CD4-positive, alpha-beta T cell treated with Interleukin-6 at 100 ng/mL for 8 hours (primary cell): ENCODE measurements at places on chromosomes 4 and X.

- DNase-seq = no peak
Measured at GRCh38 chr4:27350161-27350560, 489.5 kb downstream of the STIM2 start.

- DNase-seq = no peak
Measured at GRCh38 chr4:140680686-140681085, 75.5 kb downstream of the TBC1D9 start.

- DNase-seq = no peak
Measured at GRCh38 chr4:82799006-82799881, 648 bp upstream of the SCD5 start.

GRCh38 chr4:122044501-122044900 lies 92.6 kb upstream of the TRPC3 start:
- no peak for DNase-seq

DNA sequence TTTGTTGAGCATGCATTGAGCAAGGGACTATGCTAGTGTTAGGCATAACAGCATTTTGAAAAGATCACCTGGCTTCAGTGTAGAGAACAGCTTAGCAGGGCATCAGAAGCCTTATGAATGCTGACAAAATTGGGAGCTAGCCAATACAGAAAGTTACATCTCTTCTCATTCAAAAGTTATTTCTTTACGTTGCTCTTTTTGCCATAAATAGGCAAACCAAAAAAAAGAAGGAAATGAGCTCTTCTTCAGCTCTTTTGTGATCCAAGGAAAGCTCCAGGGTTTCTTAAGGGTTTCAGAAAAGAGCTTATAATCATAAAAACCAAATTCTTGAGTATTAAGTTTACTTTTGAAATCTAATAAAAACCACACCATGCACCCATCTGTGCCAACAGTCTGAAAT lies 35.2 kb upstream of the LNX1 start:
- no peak for DNase-seq

DNA sequence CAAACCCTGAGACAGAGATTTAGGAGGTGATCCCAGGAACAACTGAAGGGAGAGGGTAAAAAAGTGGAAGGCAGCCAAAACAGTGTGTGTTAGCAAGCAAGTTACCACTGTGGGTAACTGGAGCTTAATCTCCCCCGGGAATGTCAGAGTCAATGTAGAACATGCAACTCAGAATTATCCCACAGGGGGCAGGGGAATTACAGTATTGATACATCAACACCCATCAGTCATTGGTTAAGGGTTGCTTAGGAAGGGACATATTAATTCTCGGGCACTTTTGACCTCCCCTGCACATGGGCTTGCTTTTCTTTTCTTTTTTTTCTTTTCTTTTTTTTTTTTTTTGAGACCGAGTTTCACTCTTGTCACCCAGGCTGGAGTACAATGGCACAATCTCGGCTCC lies 29.3 kb downstream of the CXorf58 start:
- no peak for DNase-seq

DNA sequence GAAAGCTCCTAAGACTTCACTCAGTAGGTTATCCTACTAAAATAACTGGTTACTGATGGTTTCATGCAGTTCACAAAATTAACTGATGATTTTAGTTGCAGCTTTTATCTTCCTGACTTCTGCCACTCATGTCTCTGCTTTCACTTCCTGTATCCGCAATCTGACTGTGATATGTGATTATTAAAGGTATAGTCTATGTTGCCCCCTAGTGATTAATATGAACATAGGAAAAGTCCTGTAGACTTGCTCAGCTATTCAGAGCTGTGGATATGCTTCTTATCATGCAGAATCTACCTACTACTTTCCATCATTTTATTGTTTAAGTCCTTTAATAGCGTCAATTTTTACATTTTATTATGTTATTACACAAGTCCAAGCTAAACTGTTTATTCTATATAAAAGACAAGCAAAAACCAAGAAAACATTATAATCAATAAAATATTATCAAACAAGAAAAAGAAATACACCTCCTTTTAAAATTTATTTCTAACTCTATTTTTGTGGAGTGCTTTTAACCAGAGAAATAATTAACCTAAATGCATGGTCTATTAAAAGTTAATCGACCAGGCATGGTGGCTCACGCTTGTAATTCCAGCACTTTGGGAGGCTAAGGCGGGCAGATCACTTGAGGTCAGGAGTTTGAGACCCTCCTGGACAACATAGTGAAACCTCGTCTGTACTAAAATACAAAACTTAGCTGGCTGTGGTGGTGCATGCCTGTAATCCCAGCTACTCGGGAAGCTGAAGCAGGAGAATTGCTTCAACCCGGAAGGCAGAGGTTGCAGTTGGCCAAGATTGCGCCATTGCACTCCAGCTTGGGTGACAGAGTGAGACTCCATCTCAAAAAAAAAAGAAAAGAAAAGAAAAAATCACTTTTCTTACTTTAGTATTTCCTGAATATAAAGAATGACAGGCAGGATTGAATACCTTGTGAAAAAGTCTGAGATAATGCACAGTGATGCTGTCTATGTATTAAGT lies 40.4 kb upstream of the TLR2 start:
- peak; percentile 55 for DNase-seq

- DNase-seq = no peak
Measured at GRCh38 chrX:123905332-123905731, 45.5 kb downstream of the XIAP start.

- DNase-seq = peak; percentile 48
Measured at GRCh38 chrX:78333521-78333920, 6.1 kb upstream of the CYSLTR1 start.

GRCh38 chrX:69153060-69153730 lies 12.1 kb downstream of the PJA1 start:
- DNase-seq = no peak

GRCh38 chrX:101210630-101211029 lies 9.0 kb upstream of the DRP2 start:
- no peak for DNase-seq

DNA sequence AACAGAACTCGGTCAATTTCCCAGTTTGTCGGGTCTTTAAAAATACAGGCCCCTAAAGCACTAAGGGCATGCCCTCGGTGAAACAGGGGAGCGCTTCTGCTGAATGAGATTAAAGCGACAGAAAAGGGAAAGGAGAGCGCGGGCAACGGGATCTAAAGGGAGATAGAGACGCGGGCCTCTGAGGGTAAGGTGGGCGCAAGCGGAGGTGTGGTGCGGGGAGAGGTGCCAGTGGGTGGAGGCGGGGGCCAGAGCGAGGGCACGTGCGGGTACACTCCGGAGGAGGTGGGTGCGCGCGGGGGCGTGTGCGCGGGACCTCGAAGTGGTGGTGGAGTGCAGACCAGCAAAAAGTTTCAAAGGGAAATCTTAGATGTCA lies 787 bp upstream of the TET2 start:
- DNase-seq = peak; percentile 14

GRCh38 chr4:85728464-85728863 lies 253.5 kb downstream of the ARHGAP24 start:
- no peak for DNase-seq

DNA sequence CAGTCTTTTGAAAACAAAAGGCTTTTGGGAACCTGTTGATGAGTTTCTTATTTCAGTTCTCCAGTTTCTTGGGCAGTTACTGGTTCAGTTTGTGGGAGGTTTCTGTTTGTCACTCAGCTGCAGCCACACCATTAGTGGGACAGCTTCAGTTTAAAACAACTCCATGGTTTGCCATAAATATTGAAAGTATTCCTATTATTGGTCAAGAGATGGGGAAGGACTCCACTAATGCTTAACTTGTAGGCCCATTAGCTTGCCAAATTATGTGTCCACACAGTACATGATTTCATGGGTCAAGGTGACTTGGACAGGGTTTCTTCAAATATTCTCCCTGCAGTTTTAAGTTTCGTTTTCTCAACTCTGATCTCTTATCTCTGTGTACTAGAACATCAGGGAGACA lies 15.5 kb upstream of the ASIC5 start:
- DNase-seq = no peak

DNA sequence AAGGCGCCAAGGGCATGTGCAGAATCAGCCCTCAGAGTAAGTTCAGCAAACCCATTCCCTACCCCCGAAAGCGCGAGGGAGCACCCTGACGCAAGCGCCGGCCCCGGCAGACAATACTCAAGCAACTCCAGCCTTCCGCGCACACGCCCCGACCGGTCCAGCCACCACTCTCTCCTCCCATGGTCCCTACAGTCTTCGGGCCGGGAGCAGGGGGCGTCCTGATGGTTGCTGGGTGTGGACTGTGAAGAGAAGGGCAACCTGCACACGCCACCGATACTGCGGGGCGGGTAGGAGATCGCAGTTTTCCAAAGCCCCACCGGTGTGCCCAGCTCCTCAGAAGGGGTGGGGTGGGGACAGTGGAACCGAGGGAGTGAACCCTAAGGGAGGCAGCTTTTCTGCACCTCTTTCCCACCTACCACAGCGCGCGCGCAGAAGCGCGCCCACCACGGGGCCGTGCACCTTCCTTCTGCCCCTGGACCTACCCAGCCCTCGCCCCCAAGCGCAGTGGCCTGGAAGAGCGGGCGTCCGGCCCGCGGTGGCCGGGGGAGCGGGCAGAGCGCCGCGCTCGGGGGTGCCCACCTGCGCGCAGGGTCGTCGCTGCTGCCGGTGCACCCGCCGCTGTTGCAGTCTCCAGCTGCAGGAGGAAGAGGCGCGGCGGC lies 650.2 kb upstream of the DIPK2B start:
- DNase-seq = no peak

DNA sequence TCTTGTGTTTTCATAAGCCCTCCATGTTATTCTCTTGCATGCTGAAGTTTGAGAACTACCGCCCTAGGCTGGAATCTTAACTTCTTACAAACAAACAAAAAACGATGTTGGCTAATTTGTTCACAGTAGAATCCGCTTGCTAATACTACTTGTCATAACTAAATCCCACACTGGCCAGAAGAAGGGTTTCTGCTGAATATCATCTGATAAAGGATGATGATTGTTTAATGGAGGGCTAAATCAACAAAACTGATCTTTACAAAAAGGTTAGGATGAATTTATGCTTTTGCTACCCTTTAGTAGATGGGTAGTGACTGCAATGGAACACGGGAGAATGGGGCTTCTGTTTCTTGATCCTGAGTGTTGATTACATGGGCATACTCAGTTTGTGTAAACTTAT lies 42.3 kb downstream of the SPATA4 start:
- DNase-seq = no peak

- DNase-seq = no peak
Measured at GRCh38 chr4:91127831-91128230, 1000.6 kb downstream of the CCSER1 start.

- no peak for DNase-seq
Measured at GRCh38 chrX:34332334-34332733, 200.2 kb upstream of the FAM47A start.

DNA sequence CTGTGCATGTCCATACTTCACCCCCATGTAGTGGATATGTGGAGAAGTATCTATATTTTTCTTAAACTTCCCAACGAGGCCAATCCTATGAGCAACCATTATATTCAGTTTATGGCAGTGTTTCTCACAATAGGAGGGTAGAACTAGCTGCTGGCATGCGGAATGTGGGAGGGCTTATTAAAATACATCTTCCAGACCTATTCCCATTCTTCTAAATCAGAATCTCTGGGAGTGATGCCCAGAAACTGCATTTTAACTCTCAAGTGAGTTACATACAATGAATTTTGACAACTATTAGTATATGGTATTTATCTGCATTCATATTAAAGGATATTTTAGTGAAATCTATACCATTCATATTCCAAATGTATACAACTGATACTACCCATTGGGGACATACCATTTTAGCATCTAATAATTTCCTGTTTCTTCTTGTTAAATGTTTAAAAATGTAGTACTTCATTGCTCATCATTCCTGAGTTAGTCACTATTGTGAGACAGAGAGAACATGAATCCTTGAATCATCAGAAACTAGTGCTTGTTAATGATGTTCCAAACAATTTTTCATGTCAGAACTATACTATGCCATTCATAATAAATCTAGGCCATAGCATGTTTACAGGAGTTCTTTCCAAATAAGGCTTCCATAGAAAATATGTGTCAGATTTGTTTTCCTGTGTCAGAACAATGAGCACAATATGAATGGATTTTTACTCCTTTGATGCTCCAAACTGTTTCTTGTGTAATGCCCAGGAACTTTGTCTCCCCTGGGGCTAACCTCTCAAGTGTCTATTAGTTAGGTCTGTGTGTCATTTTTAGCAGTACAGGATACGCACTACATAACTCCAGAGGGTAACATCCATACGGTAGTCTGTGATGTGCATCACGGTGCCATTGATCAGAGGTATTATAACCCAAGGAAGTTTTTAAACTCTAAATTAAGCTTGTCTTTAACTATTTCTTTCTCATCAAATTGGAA lies 198.8 kb upstream of the BMP3 start:
- no peak for DNase-seq

- no peak for DNase-seq
Measured at GRCh38 chr4:183013730-183014002, 85.4 kb upstream of the WWC2 start.

- no peak for DNase-seq
Measured at GRCh38 chr4:59060895-59061294, 1950.7 kb upstream of the IGFBP7 start.

- DNase-seq = peak; percentile 58
Measured at GRCh38 chrX:56812515-56813105, 83.6 kb downstream of the NBDY start.

DNA sequence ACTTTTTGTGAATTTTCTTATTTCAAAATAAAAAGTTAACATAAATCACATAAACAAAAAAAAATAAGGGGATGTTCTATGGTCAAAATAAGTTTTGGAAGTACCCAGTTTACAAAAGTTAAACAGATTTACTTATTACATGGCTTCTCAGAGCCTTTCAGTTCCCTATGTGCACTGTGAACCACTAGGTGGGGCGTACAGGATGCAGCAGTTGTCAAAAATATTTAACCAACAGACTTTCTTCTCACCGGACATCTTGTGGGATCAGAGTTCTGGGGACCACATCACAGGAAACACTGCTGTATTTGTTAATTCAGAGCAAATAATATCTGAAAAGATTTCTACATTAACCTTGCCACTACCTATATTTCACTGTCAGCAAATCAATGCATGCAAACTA lies 74.1 kb downstream of the SMARCA1 start:
- DNase-seq = no peak

- no peak for DNase-seq
Measured at GRCh38 chr4:85431156-85431555, 43.8 kb upstream of the ARHGAP24 start.

- DNase-seq = no peak
Measured at GRCh38 chr4:73053076-73053475, 16.4 kb downstream of the COX18 start.

DNA sequence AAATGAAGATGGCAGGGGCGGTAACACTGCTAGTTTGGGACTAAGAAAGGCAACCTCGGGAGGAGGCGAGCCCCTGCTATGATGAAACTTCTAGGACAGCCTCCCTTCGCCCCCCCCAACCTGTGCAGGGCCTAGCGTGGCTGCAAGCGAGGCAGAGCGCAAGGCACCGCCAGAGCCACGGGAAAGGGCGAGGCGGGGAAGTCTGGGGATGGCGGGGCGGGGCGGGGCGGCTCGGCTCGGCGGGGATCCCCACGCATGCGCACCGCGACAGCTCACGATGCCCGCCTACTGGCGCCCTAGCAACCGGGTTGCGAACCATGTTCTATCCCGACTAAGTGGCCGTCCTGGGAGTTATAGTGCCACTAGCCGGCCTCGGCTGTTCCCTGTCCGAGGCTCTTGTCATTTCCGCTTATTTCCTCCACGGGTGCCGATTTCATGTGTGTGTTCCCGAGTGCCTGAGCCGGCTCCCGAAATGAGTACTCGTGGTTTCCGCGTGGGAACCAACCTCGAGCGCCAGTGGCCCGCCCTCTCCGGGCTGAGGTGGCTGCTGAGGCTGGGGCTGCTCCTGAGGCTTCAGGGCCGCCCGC lies 28.7 kb upstream of the RBMX start:
- DNase-seq = peak; percentile 71
